MG63 (cell line): ENCODE measurements at places on chromosomes 5 and 9.

GRCh38 chr9:95876595-95876994, 1.1 kb downstream of the ERCC6L2 start:
- no peak for DNase-seq

DNA sequence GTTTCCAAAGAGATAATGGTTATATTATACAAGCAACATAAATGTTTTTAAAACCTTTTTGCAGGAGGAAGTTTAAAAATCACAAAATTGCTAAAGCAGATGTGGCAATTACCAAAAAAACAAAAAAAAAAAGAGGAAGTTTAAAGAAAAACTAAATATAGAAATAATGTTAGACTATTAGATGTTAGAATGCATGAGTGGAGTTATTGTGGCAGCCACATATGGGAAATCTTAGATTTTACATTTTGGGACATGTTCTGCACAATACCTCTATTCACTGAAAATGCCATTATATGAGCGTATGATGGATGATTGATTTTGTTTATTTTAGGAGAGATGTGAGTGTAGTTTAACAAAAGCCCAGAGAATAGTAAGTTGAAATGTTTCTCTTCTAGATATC, 31.2 kb upstream of the DTWD2 start:
- DNase-seq: no peak

- no peak for DNase-seq
These were observed 8.8 kb upstream of the DUSP1 start for GRCh38 chr5:172779691-172780341.

GRCh38 chr9:110714314-110714713, 45.7 kb downstream of the MUSK start:
- DNase-seq: peak; percentile 19

DNA sequence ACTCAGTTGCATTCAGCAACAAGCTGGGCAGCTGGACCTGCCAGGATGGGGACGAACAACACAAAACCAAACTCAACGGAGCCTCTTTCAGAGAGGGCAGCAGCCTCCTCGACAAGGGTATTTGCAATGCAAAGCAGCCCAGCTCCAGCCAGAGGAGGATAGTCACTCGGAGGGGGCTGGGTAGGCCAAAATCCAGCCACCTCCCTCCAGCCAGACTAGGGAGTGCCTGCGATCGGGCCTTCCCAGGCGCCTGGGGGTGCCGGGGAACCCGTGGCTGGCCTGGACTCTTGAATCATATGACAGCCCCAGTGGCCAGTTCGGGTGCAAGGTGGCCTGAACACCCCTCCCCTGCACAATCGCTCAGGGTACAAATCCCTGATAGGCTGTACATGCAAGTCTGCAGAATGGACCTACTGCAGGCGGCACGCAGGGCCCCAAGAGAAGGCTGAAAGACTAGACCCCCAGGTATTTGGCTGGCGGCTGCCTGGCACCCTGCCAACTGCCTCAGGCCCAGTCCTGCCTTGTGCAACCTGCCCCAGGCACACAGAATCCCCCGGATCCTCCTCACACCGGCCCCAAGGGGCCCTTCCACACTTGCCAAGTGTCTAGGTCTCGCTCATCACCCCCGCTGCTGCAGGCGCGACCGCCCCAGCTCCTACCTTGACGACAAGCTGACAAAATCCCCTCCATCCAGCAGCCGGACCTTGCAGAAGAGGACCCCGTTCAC, 1.3 kb downstream of the EEIG1 start:
- DNase-seq: peak; percentile 67

DNA sequence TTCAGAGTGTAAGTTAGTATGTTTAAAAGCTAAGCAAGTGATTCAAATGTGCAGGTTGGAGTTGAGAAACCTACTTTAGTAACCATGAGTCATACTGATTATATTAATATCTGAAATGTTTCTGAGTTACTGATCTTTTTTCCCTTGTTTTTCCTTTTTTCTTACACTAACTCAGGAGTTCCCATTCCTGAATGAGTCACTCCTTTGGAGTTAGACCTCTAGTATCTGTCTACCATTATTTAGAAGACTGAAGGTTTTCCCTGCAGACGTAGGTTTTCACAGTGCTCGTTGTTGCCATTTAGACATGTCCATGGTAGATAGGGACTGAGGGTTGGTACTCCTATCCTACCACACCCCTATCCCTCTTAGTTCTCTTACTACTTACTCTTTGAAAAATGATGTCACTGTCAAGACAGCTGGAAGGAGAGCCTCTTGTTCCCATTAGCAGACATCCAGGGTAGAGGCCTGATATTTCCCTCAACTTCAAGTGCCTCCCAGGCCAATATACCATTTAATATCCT, 20.2 kb downstream of the OCLN start:
- DNase-seq: no peak

GRCh38 chr9:137298401-137299202, 3.5 kb downstream of the NRARP start:
- no peak for DNase-seq

GRCh38 chr9:124778575-124779367, 1.8 kb downstream of the OLFML2A start:
- DNase-seq: no peak

- no peak for DNase-seq
These were observed 91.7 kb downstream of the GNA14 start for GRCh38 chr9:77556396-77556795.

- DNase-seq: no peak
These were observed 649.1 kb downstream of the BNC2 start for GRCh38 chr9:16221366-16221765.

GRCh38 chr5:84764227-84764626, 379.5 kb upstream of the EDIL3 start:
- DNase-seq: no peak

- peak; percentile 13 for DNase-seq
These were observed 213.7 kb upstream of the NR4A3 start for GRCh38 chr9:99607842-99608448.

DNA sequence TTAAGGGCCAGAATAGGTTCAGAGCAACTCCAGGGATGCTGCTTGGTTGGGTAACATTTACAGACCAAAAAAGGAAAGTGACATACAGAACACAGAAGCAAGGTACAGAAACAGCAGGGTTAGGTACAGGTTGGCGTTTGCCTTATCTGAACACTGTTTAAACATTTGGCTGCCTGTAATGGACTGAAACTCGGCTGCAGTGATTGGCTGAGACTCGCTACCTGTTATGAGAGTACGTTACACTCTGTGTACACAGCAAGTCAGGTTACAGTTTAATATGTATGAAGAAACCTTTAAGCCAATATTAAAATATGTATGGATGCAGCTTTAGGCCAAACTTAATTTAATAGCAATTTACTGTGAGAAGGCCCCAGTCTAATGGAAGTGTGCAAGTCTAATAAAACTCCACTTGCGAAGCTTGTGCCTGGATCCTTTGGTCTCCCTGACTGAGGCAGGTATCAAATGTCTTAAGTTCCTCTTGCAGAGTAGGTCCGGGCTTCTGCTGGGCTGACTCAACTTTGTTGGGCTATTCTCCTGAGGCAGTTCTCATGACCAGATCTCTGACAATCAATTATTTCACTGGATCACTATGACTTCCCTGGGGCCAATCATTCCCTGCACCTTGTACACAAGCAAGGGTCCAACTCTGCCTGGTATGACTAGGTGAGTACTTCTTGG, 204.9 kb downstream of the ZNF462 start:
- DNase-seq: no peak

DNA sequence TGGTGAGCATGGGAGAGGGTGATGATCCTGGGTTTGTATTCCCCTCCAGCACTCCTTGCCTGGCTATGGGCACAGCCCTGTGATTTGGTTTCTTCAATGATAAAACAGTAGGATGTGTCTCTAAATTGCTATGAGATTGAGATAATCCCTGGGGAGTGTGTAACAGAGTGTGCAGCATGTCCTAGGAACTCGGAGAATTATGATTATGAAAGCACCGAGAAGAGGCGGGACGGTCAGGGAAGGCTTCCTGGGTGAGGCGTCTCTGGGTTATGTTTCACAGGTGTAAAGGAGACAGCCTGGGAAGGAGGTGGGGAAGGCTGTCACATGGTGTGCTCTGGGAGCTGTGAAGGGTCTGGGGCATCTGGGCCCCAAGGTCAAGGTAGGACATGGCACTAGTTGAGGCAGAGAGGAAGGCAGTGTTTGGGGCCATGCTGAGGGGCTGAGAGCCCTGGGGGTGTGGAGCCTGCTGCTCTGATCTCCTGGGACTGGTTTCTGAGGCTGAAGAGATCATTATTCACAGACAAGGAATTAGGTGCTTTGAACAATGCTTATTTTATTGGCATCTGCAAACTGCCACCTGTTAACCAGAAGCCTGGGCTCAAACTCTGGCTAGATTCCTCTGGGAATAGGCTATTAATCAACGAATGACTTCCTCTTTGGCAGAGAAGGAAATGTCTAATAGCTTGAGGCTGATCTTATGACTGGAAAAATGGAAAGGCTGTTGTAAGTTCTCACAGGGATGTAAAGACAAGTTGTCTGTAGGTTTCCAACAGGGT, 73.8 kb upstream of the IL12B start:
- DNase-seq: peak; percentile 14

DNA sequence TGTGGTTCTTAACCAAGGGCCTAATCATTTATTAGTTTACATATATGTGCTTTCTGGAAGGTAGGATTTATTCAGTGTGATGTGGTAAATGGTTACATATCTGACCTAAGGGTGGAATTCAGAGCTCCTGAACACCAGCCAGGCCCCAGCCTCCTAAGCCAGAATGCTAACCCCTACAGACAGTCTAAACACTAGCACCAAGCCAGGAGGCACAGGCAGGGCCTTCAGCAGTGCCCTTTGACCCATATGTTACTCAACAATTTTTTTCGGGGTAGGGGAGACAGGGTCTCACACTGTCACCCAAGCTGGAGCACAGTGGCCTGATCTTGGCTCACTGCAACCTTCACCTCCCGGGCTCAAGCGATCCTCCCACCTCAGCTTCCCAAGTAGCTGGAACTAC, 40.3 kb downstream of the PRKACG start:
- no peak for DNase-seq

DNA sequence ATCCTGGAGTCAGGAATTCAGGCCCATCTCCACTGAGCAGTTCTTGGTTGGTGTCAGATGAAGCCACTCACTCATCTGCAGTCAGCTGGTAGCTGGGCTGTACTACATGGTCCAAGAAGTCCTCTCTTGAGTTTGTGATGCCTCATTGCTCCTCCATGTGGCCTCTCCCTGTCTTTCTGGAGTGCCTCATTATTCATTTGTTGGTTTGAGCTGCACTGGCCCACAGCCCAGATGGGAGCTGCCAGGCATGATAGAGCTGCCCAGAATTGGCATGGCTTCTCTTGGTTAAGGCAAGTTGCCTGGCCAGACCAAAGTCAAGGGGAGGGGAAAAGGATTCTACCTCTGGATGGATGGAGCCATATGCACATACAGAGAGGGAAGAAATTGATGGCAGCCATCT, 8.0 kb downstream of the PTCD2 start:
- peak; percentile 96 for DNase-seq

DNA sequence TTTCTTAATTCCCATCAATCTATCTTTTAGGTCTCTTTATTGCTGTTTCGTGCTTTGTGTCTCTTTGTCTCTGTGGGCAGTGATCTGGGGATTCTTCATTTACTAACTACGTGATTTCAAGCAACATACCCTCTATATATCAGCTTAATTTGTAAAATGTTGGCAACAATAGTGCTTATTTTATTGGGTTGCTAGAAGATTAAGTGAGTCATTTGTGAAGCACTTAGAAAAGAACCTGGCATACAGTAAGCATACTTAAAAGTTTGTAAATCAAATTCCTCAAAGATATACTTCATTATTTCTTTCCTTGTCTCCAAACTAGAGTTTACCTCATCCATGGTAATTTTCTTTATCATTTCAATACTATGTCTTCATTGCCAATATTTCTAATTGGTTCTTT, 669.7 kb downstream of the MAT2B start:
- DNase-seq: no peak

GRCh38 chr5:83513491-83513890, 41.9 kb downstream of the VCAN start:
- no peak for DNase-seq

DNA sequence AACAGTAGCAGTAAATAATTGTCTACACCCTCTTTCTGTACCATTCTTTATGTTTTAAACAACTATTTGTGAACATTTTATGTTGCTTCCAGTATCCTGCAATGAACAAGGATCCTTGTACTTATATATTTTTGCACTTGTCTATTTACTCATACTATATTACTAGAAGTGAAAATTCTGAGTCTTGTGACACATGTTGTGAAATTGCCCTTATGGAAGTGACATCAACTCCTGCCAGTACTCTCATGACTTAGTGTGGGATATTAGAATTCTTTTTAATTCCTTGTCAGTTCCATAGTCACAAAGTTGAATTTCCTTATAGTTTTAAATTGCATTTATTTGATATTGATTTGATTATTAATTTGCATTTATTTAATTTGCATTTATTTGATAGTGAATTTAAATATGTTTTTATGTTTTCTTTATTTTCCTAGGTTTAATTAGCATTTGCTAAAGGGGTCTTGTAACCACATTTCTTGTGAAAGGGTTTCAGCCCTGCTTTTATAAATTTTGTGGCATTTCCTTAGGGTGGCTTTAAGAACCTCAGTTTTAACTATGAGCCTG, 27.7 kb downstream of the PARP8 start:
- DNase-seq: no peak

GRCh38 chr5:16712620-16713019, 95.8 kb upstream of the RETREG1 start:
- DNase-seq: no peak

- no peak for DNase-seq
These were observed 53.5 kb downstream of the AUH start for GRCh38 chr9:91308191-91308590.

- no peak for DNase-seq
These were observed 39.1 kb upstream of the UGT3A2 start for GRCh38 chr5:36105819-36106218.

GRCh38 chr5:136016945-136017530, 11.8 kb upstream of the TGFBI start:
- DNase-seq: peak; percentile 99

DNA sequence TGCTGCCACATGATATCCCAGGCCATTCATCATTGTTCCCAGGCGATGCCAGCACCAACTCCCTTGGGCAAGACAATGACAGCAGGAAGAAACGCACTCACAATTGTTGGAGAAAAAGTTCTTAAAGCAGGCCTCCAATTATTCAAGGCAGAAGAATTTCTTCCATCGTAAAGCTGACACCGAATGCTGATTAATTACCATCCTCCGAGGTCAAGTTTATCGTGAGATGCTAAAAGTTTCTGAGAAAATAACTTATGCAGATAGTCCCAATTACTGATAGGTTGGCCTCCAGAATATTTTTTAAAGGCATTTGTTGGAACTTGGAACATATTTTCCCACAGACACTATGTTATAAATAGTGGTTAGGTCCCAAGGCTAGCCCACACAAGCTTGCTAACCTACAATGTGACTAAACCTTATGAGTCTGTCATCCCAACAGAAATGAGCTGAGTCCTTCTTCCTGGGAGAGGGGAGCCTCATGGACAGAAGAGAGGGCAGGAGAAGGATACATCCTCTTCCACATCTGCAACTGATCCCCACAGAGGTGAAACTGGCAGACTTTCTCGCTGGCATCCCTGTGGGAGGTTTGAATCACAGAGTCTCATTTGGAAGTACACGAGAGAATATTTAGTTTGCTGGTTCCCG, 202.4 kb upstream of the TBC1D2 start:
- no peak for DNase-seq

GRCh38 chr5:1548702-1549474, 25.1 kb upstream of the LPCAT1 start:
- no peak for DNase-seq
